ENCODE measurements at places on chromosomes 16 and 17.
A peak's percentile ranks its signal among the peaks of the same experiment; 100 is the strongest.

DNA sequence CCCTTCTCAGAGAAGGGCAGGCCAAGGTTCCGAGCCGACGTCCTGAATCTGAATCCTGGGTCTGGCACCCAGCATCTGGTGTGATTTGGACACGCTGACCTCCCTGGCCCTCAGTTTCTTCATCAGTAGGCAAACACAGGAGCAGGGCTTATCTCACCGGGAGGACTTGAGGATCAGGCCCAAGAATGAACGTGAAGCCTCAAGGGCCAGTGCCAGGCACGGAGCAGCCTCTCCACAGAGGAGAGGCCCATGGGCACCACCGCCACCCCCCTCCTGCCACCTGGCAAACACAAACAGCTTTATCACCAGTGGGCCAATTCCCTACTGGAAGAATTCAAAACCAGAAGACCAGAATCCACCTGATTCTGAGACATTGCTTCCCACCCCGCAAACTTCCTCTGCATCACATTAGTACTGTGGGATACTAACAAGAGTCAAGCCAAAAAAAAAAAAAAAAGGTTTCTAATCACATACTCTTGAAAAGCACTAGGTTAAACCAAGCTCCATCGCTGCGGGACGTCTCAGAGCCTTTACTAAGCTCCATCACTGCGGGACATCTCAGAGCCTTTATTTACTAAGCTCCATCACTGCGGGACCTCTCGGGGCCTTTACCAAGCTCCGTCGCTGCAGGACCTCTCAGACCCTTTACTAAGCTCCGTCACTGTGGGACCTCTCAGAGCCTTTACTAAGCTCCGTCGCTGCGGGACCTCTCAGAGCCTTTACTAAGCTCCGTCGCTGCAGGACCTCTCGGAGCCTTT, 68.0 kb upstream of the DOC2B start:
- no peak for DNase-seq

DNA sequence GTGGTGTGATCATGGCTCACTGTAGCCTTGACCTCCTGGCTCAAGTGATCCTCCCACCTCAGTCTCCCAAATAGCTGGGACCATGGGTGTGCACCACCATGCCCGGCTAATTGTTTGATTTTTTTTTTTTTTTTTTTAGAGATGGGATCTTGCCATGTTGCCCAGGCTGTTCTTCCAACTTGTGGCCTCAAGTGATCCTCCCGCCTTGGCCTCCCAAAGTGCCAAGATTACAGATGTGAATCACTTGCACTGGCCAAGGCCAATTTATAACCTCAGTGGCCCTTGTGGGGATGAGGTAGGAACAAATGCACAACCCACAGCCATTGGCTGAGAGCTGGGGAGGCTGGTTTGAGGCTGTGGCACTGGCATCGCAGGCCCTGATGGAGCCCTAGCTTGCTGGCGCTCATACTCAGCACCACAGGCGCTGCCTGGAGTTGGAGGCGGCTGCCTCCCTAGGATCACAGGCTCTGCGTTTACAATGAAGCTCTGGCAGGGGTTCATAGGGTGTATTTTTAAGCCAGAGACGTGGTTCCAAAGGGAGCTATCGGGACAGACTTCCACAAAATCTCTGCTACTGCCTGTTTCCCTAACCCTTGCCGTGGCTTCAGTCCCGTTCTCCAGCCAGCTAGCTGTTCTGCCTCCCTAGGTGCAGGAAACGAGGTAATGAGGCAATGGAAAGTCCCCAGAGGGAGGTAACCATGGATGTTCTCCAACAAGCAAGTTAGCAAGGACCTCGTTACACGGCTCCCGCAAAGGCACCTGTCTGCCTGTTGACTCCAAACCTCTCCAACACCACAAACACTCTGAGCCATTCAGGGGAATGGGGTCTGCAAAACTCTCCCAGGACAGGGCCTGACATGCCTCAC, 2.9 kb downstream of the ABCA3 start:
- no peak for DNase-seq

- DNase-seq = no peak
Measured at GRCh38 chr16:89530401-89531381, 22.5 kb downstream of the SPG7 start.

- DNase-seq = no peak
Measured at GRCh38 chr17:5557485-5557884, 26.8 kb downstream of the NLRP1 start.

DNA sequence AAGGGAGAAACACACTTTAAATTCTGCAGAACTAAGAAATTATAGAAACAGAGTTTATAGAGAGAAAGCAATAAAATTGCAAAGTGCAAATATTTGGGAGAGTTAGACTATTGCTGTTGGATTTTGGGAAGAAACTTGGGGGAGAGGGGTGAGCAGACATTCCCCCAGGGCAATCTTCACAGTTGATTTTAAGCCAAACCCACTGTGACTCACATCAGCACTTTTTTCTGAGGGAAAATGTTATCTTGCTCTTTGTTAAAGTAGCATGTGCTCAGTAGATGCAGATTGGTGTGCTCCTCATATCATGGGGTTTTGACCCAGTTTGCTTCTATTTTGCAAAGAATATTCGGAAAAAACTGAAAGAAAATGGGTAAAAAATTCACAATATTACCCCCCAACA, 367.6 kb downstream of the CDH11 start:
- DNase-seq = no peak

DNA sequence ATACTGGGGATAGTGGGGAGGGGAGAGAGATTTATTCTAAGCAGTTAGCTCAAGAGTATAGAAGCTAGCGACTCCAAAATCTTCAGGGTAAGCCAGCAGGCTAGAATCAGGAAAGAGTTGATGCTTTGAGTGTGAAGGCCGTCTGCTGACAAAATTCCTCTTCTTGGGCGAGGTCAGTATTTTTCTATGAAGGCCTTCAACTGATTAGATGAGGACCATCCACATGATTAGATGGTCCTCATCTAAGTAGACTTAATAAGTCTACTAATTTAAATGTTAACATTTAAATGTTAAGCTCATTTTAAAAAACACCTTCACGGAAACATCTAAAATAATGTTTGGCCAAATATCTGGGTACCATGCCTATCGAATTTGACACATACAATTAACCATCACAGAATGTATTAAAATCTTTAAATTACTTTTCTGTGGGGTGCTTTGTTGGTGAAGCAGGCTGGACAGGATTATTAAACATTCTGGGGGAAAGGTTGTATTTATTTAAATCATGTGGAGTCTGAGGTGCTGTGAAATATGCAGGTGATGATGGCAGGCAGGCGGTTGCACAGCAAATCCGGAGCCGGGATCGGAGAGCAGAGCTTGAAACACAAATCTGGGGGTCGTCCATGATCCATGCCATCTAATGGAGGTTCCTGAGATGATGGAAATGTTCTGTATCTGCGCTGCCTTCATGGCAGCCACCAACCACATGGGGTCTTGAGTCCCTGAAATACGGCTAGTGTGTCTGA, 49.8 kb upstream of the ADORA2B start:
- no peak for DNase-seq

- DNase-seq = no peak
Measured at GRCh38 chr17:82003411-82004381, 19.0 kb downstream of the CENPX start.

DNA sequence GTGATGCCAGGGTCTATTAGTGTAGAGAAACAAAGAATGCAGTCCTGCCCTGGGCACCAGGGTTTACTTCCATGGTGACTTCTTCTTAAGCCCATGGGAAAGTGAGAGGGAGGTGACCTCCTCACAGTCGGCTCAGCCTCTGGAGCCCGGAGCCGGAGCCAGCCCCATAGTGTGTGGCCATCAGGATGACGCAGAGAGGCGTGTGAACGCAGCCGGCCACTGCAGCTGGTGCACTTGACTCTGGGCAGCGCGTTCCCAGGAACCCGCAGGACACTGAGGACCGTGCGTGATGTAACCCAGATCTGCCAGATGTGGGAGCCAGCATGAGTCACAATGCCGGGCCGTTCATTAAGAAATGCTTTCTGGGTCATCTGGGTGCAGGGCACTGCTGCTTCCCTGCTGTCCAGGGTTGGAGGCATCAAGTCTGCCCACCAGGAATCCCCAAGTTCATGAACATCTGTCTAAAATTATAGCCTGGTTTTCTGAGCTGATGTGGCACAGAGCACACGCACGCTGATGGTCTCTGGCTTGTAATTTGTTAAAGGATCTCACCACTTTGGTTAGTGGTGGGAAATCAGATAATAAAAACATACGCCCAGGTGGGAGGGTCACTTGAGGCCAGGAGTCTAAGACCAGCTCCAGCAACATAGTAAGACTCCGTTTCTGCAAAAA, 114.1 kb downstream of the PITPNC1 start:
- peak; percentile 62 for DNase-seq

GRCh38 chr16:51464996-51465395, 313.9 kb upstream of the SALL1 start:
- no peak for DNase-seq

DNA sequence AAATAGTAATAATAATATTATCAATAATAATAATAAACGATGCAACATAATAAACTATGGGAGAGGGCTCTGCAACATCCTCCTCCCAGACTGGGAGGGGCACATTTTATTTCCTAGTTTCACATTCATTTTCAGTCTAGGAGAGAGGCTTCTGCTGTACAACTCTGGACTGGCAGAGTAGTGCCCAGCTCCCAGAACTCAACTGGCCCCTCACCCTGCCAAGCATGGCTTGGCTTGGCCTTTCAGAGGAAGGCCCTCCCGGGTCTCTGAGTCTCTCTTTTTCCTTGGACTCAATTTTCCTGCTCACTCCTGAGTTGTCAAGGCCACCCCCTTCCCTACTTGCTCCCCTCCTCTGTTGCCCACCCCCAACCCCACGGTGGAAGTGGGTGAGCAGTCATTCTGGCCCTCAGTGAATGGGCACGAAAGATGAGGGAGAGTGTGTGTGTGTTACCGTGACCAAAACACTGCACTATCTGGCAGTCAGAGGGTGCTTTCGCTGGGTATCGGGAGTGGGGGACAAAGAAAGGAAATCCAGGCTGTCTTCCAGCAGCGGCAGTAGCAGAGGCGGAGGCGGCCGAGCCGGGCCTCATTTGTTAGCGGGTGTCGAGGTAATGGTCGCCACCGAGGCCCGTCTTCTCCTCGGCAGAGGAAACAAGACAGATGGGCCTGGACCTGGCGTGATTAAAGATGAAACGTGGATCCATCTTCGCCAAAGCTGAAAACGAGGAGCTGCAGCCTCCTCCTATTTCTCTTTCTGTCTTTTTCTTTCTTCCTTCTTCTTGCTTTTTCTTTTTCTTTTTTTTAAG, 2.3 kb downstream of the HOXB4 start:
- DNase-seq = no peak

DNA sequence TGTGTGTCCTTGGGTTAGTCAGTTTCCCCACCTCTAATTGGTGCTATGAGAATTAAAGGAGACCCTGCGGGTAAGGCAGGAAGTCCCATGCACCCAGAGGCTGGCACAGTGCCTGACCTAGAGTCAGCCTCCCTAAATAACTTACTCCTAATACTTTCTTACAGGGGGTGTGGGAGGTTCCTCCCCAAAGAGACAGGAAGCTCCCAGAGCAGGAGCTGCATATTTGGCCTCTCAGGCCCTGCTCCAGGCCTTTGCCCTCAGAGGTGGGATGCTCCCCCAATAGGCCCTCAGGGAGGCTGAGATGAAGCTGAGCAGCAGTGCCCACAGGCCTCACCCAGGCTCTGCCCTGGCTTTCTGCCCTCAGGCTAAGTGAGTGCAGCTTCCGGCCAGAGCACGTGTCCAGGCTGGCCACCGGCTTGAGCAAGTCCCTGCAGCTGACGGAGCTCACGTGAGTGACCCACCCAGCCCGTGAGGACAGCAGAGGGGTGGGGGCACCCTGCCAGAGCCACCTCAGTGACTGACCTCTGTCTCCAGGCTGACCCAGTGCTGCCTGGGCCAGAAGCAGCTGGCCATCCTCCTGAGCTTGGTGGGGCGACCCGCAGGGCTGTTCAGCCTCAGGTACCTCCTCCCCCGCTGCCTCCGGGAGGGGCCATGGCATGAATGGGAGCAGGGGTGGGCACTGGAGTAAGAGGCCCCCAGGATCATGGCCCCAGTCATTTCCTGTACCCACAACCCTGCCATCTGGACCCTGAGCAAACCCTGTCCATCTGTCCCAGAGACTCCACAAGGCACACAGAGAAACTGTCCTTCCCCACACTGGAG, 31.1 kb upstream of the CPNE2 start:
- no peak for DNase-seq

GRCh38 chr17:81277421-81277820, 17.7 kb downstream of the SLC38A10 start:
- peak; percentile 5 for DNase-seq

GRCh38 chr16:16144416-16144815, 78.9 kb downstream of the ABCC6 start:
- DNase-seq = no peak

DNA sequence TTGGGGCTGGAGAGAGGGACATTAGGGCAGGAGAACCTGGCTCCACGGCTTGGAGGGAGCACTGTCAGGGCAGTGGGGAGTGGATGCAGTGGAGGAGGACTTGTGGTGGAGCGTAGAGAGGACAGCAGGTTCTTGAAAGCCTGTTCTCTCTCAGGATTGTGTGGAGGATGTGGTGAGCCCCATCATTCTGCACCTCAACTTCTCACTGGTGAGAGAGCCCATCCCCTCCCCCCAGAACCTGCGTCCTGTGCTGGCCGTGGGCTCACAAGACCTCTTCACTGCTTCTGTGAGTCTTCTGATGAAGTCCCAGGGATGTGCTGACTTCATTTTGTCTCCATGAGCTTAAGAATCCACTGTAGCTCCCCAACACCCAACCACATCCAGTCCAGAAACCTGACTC, 13.5 kb downstream of the COX6A2 start:
- no peak for DNase-seq
